ENCODE measurements at places on chromosomes 2 and 18. TPM values are rescaled to one million over a fixed set of nuclear protein-coding genes. Genes with fewer than 3 reads are reported as not detected.

Gene IL1F10
- not detected for total RNA-seq

Gene FRZB
- total RNA-seq, result 0.15 TPM

Gene HOXD10
- not detected for total RNA-seq

Gene TSPYL6
- not detected for total RNA-seq

Gene TUBB8B
- total RNA-seq, result not detected

Gene GALR1
- not detected for total RNA-seq

Gene TRIM43
- total RNA-seq, result not detected

Gene ARHGAP28
- total RNA-seq, result not detected

Gene SCN2A
- not detected for total RNA-seq

Gene REG1B
- total RNA-seq, result not detected
